Right renal cortex interstitium (tissue), 3 donors: ENCODE measurements at places on chromosomes 6 and 20.

- DNase-seq: no peak
These were observed 33.3 kb upstream of the AFDN start for GRCh38 chr6:167793421-167793820.

DNA sequence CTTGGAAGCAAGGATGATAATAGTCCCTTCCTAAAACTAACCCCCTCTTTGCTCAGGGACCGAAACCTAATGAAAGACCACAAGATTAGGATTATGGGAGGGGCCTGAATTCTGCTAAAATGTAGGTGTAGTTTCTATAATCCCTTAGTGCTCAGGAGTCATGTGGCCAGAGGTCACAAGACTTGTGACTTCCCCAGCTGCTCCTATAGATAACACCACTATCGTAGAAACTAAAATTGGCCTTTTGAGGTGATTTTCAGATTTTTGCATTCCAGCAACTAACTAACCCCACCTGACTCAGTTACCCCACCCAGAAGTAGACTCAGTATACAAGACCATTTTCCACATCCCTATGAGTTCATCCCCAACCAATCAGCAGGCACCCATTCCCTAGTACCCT, 42.1 kb downstream of the MDN1 start:
- DNase-seq: no peak

DNA sequence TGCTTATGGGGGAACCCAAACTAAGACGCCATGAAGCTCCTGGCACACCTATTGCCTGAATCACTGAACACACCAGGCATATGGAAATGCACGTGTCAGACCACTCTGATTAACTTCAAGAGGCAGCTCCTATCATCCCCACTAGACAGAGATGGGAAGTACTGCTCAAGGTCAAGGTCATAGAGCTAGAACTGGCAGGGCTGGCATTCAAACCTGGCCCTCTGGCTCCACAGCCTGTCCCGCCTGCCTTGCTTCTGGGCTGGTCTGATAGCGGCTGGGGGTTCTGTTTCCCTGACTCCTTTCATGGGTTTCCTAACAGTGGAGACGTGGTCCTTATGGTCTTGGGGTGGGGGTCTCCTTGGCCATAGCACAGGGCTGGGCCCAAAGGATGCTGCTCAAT, 22.6 kb upstream of the DSN1 start:
- no peak for DNase-seq

- no peak for DNase-seq
These were observed 291.0 kb upstream of the SUPT3H start for GRCh38 chr6:45668705-45669104.

DNA sequence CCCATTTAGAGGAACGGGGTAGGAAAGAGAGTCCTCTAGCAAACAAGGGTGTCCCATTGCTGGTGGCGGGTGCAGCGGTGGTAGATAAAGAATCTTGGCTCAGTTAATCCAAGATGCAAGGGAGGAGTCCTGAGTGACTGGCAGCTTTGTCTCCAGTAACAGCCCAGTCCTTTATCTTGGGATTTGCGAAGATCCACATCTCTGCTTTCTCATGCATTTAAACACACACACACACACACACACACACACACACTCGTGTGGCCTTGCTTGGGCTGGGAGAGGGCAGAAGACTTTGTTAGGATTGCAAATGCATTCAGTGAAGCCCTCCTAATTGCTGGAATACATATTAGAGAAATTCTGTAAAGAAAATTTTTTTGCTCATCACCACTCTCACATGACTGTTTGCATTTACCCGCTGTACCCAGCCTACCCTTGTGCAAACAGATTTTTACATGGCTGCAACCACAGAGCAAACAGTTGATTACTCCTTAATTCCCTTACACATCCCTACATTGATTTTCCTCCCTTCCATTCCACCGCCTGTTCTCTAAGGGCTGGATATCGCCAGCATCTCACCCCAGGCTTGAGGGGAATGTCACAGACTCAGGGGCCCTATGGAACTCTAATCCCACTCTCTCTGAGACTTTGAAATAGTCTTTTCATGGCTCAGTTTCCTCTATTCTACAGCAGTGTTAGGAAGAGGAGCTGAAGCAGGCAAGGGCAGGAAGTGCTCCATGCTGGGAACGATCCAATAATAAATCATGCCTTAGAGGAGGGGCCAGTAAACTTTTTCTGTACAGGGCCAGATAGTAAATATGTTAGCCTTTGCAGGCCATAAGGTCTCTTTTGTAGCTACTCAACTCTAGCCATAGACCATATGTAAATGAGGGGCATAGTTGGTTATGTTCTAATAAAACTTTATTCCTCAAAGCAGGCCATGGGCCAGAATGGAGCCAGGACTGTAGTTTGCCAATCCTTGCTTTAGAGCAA, 3.5 kb downstream of the C6orf132 start:
- no peak for DNase-seq

GRCh38 chr6:143940011-143940597, 68.0 kb downstream of the PLAGL1 start:
- no peak for DNase-seq

DNA sequence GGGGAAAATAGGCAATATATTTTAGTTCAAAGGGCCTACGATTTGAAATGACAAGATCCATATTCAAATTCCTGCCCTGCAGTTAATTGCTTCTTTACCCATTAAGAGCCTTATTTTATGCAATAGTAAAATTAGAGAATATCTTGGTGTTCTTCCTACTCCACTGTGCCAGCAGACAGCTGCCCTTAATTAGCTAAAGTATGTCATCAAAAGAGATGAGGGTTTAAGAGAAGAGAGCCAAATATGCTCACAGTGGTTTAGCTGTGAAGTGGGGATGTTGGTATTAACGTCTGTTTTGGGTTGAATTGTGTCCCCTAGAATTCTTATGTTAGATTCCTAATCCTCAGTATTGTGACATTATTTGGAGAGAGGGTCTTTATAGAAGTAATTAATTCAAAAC, 148.1 kb downstream of the MOXD1 start:
- no peak for DNase-seq

GRCh38 chr20:23404196-23404595, 17.1 kb downstream of the NAPB start:
- DNase-seq: no peak

DNA sequence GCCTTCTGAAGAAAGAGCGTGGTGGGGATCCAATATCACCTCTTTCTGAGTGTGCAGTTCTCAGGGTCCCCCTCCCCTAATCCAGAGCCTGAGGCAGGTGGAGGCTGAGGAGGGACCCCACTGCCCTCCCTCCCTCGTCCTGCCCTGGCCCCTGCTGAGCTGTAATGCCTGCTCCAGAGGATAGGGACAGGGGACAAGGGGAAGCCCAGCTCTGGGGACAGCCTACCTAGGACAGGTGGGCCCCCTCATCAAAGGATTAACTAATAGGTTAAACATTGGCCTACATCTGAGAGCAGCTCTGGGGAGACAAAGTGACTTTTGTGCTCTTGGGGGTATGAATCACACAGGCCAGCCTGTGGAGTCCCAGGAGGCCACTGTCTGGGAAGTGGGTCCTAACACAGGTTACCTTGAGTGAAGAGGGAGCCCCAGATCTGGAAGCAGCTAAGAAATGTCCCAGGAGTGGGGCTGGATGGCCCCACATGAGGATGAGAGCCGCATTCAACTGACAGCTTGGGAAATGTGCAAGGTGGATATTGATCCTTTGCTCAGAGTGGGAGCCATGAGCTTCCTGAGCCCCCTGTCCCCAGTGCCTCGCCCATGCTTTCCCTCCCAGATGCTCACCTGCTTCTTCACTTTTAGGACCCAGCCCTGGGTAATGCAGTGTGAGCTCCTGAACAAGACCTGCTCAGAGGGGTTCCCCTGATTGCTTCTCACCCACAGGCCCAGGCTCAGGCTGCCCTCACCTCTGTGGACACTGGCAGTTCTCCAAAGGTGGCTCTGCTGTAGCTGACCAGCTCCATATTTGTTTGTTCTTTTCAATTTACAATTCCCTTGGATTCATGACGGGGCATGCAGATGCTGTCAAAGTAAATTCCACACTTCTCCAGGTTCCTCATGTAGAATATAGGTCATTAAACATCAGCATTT, 17.8 kb upstream of the CST9L start:
- no peak for DNase-seq

DNA sequence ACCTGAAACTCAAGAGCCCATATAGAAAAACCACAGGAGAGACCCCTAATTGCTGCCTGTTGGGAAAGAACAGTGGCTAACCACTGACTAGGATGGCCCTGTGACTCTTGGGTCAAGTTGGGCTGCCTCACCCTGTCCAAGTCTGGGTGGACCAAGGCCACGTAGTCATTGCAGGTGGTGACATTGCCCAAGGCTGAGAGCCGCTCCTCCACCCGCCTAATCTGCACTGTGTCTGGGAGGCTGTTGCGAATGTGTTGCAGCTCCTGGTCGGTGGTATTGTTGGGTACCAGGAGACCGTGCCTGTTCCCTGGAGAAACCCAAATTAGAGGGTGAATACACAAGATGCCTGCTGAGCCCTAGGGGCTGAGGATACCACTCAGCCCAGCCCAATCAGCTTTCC, 2.6 kb upstream of the MMP24OS start:
- no peak for DNase-seq

DNA sequence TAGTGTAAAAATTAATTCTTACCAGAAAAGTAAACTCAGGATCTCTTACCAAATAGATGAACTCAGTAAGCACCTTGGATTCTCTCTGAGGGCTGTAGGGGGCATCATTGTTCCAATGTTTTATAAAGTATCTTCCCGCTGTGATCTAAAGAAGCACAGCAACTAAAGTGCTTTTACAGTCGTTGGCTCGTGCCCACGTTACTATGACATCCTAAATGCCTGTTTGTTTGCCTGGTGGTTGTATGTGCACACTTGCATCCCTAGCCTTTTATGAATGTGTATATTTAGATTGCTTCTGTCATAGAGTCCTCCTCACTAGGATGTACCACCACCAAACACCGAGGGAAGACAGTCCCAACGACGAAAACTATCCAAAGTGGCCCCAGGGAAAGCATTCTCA, 34.5 kb downstream of the SLX4IP start:
- DNase-seq: peak; percentile 39

- no peak for DNase-seq
These were observed 118.4 kb upstream of the TRAF3IP2 start for GRCh38 chr6:111724039-111724438.

GRCh38 chr6:89290401-89291155, 24.5 kb downstream of the GABRR2 start:
- DNase-seq: no peak

GRCh38 chr6:14305131-14305530, 187.6 kb downstream of the CD83 start:
- no peak for DNase-seq

- no peak for DNase-seq
These were observed 19.9 kb downstream of the DSP start for GRCh38 chr6:7561153-7561964.

DNA sequence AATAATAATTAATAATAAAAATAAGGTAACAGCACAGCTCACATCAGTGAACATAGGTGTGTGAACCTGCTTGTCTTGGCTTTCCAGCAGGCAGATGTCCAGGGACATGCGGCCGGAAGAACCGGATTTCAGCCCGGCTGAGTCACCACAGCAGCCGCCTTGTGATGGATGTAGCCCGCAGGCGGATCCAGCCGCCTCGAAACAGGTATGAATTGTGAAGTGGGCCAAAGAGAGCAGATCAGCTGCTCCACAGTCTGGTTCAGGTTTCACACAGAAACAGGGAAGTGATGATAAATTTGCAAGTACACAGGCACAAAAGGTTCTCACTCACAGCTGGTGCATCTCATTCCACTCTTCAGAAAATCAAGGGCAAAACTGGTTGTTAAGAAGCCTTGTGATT, 55.1 kb downstream of the ID4 start:
- peak; percentile 49 for DNase-seq

- no peak for DNase-seq
These were observed 49.7 kb downstream of the NOL4L start for GRCh38 chr20:32535316-32535952.

DNA sequence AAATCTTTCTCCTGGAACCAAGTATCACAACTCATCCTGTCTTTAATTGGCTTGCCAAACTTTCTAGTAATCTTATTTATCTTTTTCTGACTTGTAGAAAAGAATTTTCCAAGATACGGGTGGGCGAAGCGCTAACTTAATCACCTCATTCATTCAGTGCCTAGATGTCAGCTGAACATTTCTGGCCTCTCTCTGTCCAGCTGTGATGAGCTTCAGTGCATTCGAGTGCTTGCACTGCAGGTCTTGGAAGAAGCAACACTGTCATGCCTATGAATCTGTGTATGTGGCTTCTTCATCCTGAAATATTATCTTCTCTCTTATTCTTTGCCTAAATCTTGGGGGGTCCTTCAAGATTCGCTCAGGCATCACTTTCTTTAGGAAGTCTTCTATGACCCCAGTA, 16.3 kb upstream of the ENPP1 start:
- DNase-seq: no peak

- no peak for DNase-seq
These were observed 3.8 kb downstream of the TBC1D32 start for GRCh38 chr6:121330516-121330915.

DNA sequence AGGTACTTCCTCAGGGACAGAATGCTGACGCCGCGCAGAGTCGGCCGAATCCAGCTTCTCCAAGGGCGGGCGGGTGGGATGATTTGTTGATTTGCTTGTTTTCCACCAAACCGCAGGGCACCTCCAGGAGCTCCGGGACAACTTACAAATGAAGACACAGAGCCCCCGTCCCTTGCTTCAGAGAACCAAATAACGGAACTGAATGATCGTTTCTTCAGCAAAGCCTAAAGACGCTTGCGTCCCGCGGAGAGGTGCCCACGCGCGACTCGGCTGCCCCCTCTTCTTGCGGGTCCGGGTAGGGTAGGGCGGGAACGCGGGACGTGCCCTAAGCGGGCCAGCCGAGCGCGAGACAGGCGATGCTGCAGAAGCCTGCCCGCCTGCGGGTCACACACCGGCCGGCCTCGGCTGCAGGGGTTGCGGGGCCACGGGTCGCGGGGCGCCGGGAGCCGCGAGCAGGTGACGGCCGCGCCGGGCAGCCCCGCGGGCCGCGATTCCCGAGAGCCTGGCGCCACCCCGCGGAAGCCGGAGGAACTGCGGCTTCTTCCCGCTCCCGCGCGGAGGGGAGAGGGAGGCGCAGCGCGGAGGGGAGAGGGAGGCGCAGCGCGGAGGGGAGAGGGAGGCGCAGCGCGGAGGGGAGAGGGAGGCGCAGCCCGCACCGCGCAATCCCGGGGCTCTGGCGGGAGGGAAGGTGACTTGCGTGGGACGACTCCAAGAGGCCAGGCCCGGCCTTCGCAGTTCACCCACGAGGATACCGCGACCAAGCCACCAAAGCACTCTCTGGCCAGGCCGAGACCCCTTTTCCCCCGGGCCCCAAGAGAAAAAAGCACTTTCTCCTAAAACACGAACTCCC, 7.7 kb upstream of the FOXF2 start:
- DNase-seq: no peak

GRCh38 chr6:167209577-167209975, 51.8 kb upstream of the GPR31 start:
- no peak for DNase-seq

- no peak for DNase-seq
These were observed 31.6 kb upstream of the C20orf144 start for GRCh38 chr20:33630507-33630906.
